Right atrium auricular region (tissue), 2 donors: ENCODE measurements at places on chromosomes 12 and 14.
A peak's percentile ranks its signal among the peaks of the same experiment; 100 is the strongest.

GRCh38 chr14:76866456-76866855 lies 40.2 kb downstream of the LRRC74A start:
- no peak overlapping the region for H3K4me3 ChIP-seq
- no peak for DNase-seq
- no peaks in the 10 kb centered on the region for H3K27me3 ChIP-seq
- no peak overlapping the region for H3K27ac ChIP-seq

DNA sequence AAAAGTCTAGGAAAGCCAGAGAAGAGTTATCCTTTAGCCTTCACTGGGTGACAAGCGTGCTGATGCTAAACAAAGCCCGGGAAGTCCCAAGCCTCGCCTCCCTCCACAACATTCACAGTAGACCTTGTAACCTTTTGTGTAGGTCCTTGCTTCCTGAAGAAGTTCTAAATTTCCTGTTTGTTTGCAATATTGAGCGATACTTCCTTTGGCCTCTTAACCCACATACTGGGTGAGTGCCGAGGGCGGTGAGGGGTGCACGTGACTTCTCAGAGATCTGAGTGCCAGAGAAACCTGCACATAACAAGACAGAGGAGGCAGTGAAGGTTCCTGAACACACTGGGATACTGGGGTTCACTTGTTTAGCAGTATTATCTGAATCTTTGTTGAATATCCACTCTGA lies 134.3 kb downstream of the PLXNC1 start:
- no peaks in the 10 kb centered on the region for H3K36me3 ChIP-seq
- H3K27ac ChIP-seq: no peak overlapping the region
- no peaks in the 10 kb centered on the region for H3K4me1 ChIP-seq
- H3K4me3 ChIP-seq: no peak overlapping the region
- H3K27me3 ChIP-seq: no peaks in the 10 kb centered on the region

DNA sequence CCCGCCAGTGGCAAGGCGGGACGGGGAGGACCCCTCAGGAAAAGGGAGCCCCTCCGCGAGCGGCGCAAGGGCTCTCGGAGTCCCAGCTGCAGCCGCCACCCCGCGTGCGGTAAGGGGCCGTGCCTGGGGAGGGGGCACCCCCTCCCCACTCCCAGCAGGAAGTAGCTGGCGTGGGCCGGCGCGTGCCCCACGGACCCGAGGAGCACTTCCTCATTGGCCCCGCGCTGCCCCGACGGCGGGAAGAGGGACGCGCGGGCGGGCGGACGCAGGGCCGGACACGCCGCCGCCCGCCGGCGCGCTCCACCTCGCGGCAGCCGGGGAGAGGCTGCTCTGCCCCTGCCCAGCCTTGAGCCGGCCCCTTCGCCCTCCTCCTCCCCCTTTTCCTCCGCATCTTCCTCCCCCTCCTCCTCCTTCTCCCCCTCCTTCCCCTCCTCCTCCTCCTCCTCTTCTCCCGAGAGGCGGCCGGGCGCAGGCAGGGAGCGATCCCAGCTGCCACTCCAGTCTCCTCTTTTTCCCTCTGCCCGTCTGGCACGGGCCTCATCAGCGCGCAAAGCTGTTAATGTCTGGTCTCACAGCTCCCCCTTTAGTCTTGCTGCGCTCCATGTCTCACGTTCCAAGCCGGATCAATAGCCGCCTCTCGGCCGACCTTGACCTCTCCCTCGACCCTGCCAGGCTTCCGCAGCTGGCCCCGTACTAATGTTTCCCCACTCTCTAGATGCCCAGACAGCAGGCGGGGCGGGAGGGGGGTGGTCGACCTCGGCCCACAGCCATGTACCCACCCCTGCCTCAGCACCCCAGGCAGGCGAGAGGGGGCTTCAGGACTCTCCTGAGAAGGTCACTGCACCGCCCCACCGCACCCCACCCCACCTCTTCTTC lies 2.6 kb upstream of the BCL11B start:
- peaks cover 30% of the 10 kb centered on the region for H3K27me3 ChIP-seq
- no peaks in the 10 kb centered on the region for H3K4me1 ChIP-seq
- H3K4me3 ChIP-seq: peak overlapping the region; percentile 37
- no peak overlapping the region for H3K27ac ChIP-seq
- no peaks in the 10 kb centered on the region for H3K36me3 ChIP-seq
- DNase-seq: no peak

GRCh38 chr14:30656190-30656632 lies 34.1 kb downstream of the SCFD1 start:
- H3K36me3 ChIP-seq: peaks cover 52% of the 10 kb centered on the region
- no peaks in the 10 kb centered on the region for H3K4me1 ChIP-seq
- H3K27ac ChIP-seq: no peak overlapping the region

DNA sequence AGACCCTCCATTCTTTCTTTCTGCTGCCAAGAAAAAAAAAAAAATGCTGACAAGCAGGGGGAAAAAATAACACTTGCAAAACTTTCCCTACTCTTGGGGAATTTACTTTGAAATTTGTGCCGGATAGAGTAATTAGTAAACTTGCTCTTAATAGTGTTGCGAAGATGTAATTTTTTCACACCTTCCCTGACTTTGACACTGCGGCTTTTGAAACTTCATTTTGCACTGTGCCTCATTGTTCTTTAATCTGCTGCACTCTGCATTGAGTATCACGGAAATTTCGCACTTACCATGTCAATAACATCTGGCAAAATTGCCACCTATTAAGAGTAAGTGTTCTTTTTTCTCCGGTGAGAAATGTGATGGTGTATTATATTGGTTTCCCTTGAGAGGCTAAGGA lies 596.1 kb downstream of the VRK1 start:
- H3K36me3 ChIP-seq: no peaks in the 10 kb centered on the region
- no peaks in the 10 kb centered on the region for H3K27me3 ChIP-seq
- H3K4me3 ChIP-seq: no peak overlapping the region
- no peaks in the 10 kb centered on the region for H3K4me1 ChIP-seq
- H3K27ac ChIP-seq: no peak overlapping the region
- no peak for DNase-seq

GRCh38 chr14:31388687-31389413 lies 31.5 kb downstream of the HEATR5A start:
- H3K4me3 ChIP-seq: no peak overlapping the region
- H3K4me1 ChIP-seq: peaks cover 9% of the 10 kb centered on the region

GRCh38 chr14:53793790-53794505 lies 162.7 kb downstream of the BMP4 start:
- DNase-seq: no peak
- no peaks in the 10 kb centered on the region for H3K27me3 ChIP-seq
- no peaks in the 10 kb centered on the region for H3K36me3 ChIP-seq
- no peak overlapping the region for H3K27ac ChIP-seq
- no peaks in the 10 kb centered on the region for H3K4me1 ChIP-seq

GRCh38 chr12:52091061-52091460 lies 11.6 kb downstream of the SMIM41 start:
- no peak for DNase-seq
- H3K4me3 ChIP-seq: no peak overlapping the region
- H3K4me1 ChIP-seq: no peaks in the 10 kb centered on the region

- H3K27me3 ChIP-seq: no peaks in the 10 kb centered on the region
- no peak overlapping the region for H3K4me3 ChIP-seq
- H3K27ac ChIP-seq: no peak overlapping the region
- DNase-seq: no peak
- no peaks in the 10 kb centered on the region for H3K36me3 ChIP-seq
These were observed 146.9 kb downstream of the BCL11B start for GRCh38 chr14:99125113-99125512.

- H3K36me3 ChIP-seq: no peaks in the 10 kb centered on the region
- no peaks in the 10 kb centered on the region for H3K4me1 ChIP-seq
- no peak for DNase-seq
- no peaks in the 10 kb centered on the region for H3K27me3 ChIP-seq
- H3K27ac ChIP-seq: no peak overlapping the region
These were observed 109.8 kb upstream of the BCAT1 start for GRCh38 chr12:25058658-25059058.

GRCh38 chr12:105164068-105164467 lies 56.5 kb downstream of the WASHC4 start:
- H3K4me3 ChIP-seq: no peak overlapping the region
- H3K27me3 ChIP-seq: no peaks in the 10 kb centered on the region
- peaks cover 72% of the 10 kb centered on the region for H3K36me3 ChIP-seq
- no peaks in the 10 kb centered on the region for H3K4me1 ChIP-seq

- H3K27ac ChIP-seq: no peak overlapping the region
- H3K4me3 ChIP-seq: no peak overlapping the region
- H3K36me3 ChIP-seq: no peaks in the 10 kb centered on the region
- no peaks in the 10 kb centered on the region for H3K27me3 ChIP-seq
- DNase-seq: no peak
These were observed 1197.9 kb downstream of the VRK1 start for GRCh38 chr14:97995038-97995437.

DNA sequence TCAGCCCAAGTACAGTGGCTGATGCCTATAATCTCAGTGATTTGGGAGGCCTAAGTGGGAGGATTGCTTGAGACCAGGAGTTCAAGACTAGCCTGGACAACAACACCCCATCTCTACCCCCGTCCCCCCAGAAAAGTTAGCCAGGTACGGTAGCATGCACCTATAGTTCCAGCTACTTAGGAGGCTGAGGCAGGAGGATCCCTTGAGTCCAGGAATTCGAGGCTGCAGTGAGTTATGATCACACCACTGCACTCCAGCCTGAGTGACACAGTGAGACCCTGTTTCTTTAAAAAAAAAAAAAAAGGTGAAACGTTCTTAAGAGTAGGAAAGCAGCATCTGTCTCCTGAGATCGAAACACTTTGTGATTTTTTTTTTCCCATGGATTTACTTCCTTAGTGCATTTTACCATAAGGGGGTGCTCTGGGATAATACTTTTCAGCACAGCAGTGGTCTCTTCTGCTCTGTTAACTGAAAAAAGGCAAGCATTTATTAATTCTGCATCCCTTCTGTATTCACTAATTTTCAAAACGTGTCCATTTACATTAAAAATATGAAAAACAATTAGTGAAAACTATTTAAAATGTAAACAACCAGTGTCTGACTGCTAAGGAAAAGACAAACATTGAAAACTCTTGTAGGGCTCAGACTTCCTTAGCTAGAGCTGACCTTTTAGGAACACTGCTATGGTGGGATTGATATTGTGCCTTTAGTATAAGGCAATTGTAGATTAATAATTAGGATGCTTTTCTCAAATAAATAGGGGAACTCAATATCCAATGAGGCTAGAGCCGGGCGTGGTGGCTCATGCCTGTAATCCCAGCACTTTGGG lies 31.2 kb upstream of the USP44 start:
- no peaks in the 10 kb centered on the region for H3K4me1 ChIP-seq
- no peaks in the 10 kb centered on the region for H3K36me3 ChIP-seq
- H3K4me3 ChIP-seq: no peak overlapping the region
- no peak for DNase-seq
- H3K27ac ChIP-seq: no peak overlapping the region

DNA sequence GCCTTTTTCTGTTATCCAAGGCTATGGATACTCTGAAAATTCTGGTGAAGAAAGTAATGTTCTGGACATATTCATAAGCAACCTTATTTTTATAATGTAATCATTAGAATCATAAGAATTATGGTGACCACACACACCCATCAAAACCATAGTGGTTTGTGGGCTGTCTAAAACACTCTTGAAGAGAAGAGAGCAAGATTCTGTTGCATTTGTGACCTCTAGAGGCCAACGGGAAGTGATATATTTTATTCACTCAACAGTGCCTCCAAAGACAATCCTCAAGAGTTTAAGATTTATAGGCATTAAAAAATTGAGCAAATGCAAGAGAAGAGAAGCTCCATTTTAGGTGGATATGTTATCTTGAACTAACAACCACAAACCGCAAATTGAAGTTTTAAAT lies 68.5 kb upstream of the LGR5 start:
- no peak overlapping the region for H3K27ac ChIP-seq
- H3K36me3 ChIP-seq: no peaks in the 10 kb centered on the region
- no peaks in the 10 kb centered on the region for H3K27me3 ChIP-seq
